ENCODE measurements at places on chromosomes 2 and 18. TPM values are rescaled to one million over a fixed set of nuclear protein-coding genes. Genes with fewer than 3 reads are reported as not detected.

ITGA4 gene
- total RNA-seq: 58.6 TPM

C2orf72 gene
- 0.26 TPM for total RNA-seq

NPAS2 gene
- 10.9 TPM for total RNA-seq

CFC1 gene
- not detected for total RNA-seq

ELOA2 gene
- not detected for total RNA-seq

TEX44 gene
- not detected for total RNA-seq

ICOS gene
- not detected for total RNA-seq

LPIN1 gene
- 31.1 TPM for total RNA-seq

RESP18 gene
- not detected for total RNA-seq

MCM6 gene
- total RNA-seq: 16.4 TPM

INPP5D gene
- total RNA-seq: 0.65 TPM

ALLC gene
- total RNA-seq: not detected

COL5A2 gene
- total RNA-seq: 529 TPM

TCF23 gene
- total RNA-seq: not detected

VIT gene
- total RNA-seq: 0.39 TPM

PRADC1 gene
- 26.4 TPM for total RNA-seq

CTLA4 gene
- total RNA-seq: not detected

STK16 gene
- 14.2 TPM for total RNA-seq

STARD6 gene
- not detected for total RNA-seq

LOXL3 gene
- total RNA-seq: 18.6 TPM

MAP2 gene
- 4.6 TPM for total RNA-seq

ANKRD53 gene
- total RNA-seq: 1.3 TPM

COL3A1 gene
- 1,834 TPM for total RNA-seq

RIT2 gene
- total RNA-seq: not detected

SFXN5 gene
- 16.4 TPM for total RNA-seq

IL18RAP gene
- 0.26 TPM for total RNA-seq

Data from epithelial cell of alveolus of lung (primary cell).